EL (cell line): ENCODE measurements at places on chromosomes 1 and 21.

- no peak for DNase-seq
These were observed 22.4 kb upstream of the MED18 start for GRCh38 chr1:28306301-28306949.

DNA sequence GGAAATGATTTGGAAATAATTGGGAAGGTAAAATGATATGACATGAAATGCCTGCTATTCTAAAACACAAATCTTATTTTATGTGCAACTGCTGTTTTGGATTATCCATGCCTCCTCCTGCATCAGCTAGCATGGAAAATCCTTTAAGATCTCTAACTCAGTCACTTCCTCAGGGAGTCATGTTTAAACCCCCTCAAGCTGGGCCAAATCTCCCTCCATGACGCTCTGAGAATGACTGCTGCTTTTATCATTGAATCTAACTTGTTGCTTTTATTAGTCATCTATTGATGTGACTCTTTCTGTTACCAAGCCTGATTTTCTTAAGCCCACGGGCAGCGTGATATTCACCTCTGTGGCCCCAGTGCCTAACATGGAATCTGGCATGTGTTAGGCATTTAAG lies 324.8 kb downstream of the DISC1 start:
- DNase-seq: peak; percentile 67

GRCh38 chr1:197919346-197920066 lies 2.3 kb downstream of the LHX9 start:
- DNase-seq: peak; percentile 45

- DNase-seq: peak; percentile 45
These were observed 796 bp upstream of the TDRKH start for GRCh38 chr1:151790940-151791651.

DNA sequence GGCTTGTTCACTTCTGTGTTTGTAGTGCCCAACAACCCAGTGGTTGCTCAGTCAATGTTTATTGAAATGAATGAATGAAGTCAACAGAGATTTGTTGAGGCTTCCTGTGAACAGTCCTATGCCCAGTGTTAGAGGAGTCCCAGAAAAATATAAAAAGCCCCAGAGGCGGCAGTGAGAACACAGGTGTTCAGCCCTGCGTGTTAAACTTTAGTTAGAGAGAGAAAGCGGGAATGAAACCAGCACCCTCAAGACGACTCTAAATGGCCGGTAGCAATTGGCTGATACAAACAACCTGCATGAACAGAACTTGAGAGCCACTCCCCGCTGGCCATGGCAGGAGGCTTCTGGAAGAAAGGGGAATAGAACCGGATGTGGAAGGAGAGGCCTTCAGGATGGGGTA lies 22.6 kb downstream of the TMEM51 start:
- DNase-seq: no peak

DNA sequence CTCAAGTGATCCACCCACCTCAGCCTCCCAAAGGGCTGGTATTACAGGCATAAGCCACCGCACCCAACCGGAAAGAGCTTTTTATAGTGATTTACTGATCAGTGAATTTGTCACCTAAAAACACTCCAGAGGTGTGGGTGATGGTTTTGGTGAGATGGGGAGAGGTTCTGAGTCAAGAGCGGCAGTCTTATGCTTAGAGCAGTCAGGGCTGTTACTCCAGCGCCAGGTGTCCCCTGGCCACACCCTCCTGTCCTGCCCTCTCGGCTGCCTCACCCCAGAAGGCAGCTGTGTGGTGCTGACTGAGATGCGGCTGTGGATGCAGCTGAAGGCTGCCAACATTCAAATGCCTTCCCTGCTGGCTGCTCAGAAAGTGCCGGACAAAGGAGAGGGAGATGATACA lies 94.5 kb upstream of the LPGAT1 start:
- no peak for DNase-seq

DNA sequence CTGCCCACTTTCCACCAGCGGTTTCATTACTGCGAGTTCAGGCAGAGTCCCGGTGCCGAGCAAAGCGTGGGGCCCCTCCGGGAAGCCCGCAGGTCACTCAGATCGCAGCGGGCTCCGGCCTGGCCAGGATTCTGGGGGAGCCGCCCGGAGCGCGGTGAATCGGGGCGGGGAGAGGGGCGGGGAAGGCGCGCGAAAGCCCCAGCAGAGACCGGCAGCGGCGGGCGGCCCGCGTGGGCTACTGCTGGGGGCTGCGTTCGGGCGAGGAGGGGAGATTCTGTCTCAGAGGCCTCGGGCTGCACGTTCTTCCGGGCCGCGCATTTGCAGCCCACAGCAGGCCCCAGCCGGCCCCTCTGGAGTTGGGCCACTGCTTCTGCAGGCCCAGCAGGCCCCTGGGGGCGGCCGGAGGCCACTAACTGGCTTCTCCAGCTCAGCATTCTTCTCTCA lies 64.7 kb downstream of the SCCPDH start:
- no peak for DNase-seq

DNA sequence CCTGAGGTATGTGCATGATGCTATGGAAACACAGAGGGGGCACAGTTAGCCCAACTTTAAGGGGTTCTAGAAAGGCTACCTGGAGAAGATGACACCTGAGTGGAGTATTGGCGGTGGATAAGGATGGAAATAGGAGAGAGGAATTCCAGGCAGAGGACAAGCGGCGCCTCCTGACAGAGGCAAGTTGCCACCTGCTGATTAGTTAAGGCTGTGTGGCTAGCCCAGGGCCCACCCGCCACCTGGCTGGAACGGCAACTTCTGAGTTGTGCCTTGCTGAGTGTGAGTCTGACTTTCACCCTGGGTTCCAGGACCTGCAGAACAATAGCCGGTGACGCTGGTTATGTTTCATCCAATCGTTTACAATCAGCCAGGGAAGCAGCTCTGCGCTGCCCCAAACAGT lies 126.9 kb upstream of the LMO4 start:
- DNase-seq: no peak
